ENCODE measurements at places on chromosomes 3 and 15.

- no peak for DNase-seq
Measured at GRCh38 chr3:105328338-105328730, 38.4 kb upstream of the ALCAM start.

GRCh38 chr3:104101736-104102135, 1265.0 kb upstream of the ALCAM start:
- DNase-seq = no peak

GRCh38 chr3:111727843-111728565, 131.1 kb upstream of the PHLDB2 start:
- DNase-seq = no peak

DNA sequence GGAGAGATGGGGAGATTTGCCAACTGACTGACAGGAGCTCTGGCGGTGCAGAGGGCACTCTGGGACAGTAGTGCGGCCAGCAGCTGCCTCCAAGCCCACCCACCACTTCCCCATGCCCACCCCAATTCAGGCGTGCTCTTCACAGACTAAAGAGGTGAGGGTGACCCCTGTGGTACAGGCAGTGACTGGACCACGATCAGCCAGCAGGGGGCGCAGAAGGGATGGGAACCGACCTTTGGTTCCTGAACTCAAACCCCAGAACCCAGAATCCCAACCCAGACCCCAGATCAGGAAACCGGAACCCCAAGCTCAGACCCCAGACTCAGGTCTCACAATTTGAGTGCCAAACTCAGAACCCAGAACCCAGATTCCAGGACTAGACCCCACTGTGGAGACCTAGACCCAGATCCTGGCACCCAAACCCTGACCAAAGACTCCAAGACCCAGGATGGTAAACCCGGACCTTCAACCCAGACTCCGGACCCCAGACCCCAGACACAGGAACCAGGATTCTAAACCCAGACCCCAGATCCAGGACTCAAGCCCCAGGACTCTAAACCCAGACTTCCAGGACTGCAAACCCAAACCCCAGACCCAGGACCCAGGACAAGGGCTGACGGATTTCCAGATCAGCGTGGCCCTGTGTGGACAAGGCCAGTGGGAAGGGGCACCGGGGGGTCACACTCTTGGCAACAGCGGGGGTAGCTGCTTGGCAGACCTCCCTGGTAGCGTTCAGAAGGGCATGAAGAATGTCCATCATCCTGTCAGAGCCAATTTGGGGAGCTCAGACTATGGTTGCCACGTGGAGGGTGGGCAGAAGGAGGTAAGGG, 3.7 kb upstream of the MYL3 start:
- DNase-seq = peak; percentile 67

GRCh38 chr3:174098746-174099145, 701.2 kb downstream of the NLGN1 start:
- no peak for DNase-seq
